Right cardiac atrium (tissue), 5 donors: ENCODE measurements at places on chromosomes 4 and X. TPM values are rescaled to one million over a fixed set of nuclear protein-coding genes. Genes with fewer than 3 reads are reported as not detected.

The PPP2R2C gene
- 2.6 TPM for total RNA-seq

DNA sequence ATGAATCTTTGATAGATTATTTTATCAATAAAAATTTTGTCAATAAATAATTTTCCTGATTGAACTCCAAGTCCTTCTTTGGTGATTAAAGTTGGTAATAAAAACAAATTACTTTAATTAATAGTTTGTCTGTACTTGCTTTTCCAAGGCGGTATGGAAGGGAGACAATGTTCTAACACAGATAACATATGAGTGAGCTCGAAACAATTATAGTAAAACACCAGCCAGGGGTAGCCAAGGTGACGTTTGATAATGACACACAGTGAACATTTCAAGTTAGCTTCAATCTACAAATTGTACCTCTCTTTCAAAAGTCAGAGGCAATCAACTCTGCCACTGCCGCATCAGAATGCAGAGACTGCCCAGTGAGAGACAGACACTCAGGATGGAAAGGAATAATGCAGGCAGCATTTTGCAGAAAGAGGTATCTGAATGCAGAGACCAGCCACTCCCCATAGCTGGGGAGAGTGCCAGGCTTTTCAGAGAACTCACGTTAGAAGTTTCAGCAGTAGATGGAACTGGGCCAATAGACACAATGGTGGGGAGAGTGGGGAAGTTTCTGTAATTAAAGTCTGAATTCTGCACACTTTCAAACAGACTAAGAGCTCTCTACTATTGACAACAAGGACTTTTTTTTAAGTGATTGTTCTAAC lies 18.1 kb upstream of the ATOH1 start:
- DNase-seq: no peak

DNA sequence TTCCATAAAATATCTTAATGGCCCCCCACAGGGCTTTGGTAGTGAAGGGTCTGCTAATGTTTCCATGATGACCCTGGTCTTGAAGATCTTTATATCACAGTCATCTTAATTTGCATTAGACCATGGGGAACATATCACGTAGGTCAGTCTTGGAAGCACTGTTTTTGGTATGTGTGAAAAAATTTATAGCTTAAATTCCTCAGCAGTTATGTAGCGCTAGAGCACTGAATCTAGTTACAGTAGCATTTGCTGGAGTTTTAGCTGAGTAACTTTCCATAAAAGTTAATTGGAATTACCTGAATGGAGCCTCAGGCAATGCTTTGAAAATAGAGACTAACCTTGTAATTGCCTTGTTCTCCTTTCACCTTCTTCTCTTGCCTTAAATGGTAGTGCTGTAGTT lies 648.8 kb downstream of the IQCM start:
- no peak for DNase-seq

GRCh38 chr4:69717778-69718177 lies 42.6 kb downstream of the SULT1B1 start:
- DNase-seq: no peak
